ENCODE measurements at places on chromosomes 7 and 10.

GRCh38 chr10:123096452-123096851 lies 39.3 kb upstream of the HMX3 start:
- no peak for DNase-seq

GRCh38 chr10:48762064-48763042 lies 77.7 kb downstream of the WDFY4 start:
- no peak for DNase-seq

DNA sequence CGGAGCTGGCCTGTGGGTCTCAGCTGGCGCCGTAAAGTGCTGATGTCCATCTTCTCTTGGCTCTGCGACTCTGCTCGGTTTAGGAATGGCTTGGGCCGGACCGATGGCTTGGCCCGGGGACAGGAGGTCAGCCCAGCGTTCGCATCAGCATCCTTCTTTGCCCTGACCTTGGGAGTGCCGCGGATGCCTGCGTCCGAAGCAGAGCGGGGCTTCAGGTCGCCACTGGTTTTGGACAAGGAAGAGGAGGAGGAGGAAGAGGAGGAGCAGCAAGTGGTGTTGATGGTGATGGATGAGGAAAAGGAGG lies 109.3 kb downstream of the NEURL1 start:
- DNase-seq, result no peak

DNA sequence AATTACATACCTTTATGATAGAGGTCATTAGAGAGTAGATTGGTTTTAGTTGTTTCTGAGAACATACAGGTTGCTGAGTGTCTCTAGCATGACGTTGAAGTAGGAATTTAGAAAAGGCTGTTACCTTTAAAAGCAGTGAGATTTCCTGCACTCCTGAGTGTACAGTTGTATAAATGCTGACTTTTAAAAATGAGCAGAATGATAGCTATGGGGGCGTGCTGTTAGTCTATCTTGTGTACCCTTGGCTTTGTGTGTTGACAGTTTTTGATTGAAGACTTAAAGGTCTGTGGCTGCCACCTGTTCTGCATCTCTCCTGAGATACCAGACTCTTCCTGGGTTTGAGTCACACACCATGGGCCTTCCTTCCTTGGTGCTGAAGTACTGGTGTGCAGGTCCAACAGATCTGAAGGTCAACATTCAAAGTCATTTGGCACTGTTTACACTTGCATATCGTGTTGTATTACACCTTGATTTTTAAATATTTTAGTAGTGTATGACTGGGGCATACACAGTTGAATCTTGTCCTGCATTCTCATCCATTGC lies 23.8 kb downstream of the DNAJB6 start:
- DNase-seq, result no peak

GRCh38 chr10:110017052-110017451 lies 9.3 kb downstream of the ADD3 start:
- DNase-seq, result no peak

DNA sequence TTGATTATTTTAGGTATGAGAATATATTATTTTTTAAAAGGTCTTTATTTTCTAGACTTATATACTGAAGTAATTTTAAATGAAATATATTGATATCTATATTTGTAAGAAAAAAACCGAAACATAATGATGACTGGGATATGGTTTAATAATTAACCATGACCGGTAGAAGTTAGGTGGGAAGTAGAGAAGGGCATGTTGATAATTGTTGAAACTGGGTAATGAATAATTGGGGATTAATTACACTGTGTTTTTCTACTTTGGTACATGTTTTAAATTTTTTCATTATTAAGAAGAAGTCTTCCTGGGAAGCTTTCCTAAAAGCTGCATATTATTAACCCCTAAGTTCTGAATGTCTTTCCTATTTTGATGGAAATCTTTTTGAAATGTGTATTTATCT lies 16.3 kb downstream of the TSPAN12 start:
- DNase-seq, result no peak

DNA sequence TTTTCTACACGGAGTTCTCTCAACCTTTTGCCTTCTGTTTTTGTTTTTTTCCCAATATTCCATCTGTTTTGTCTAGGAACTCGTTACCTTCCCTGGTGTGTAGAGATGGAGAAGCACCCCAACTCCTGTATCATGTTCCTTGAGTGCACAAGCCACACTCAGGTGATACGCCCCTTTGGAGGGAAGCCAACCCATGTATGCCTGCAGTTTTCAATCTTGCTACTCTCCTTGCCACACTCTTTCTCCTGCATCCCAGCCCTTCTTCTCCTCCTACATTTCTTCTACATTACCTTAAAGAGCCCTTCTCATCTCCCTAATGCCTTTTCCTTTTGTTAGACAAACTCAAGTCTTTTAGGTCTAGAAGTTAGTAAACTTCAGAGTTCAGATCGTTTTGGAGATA lies 10.2 kb upstream of the SP4 start:
- DNase-seq, result no peak

- DNase-seq, result no peak
Observed at GRCh38 chr10:58140054-58140453, 127.6 kb downstream of the IPMK start.

DNA sequence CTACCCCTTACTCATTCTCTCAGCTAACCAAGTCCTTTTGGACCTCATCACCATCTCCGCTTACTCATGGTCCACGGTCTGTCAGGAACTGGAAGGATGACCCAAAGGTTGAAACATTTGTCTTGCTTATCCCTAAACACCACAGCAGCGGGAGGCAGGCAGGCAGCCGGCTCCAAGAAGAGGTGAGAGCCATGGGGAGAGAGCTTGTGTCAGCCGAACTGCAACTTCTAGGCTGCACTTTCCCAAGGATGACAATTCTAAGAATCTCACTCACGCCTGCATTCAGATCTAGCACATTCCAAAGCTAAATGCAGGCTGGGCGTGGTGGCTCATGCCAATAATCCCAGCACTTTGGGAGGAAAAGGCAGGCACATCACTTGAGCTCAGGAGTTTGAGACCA lies 86.0 kb downstream of the SPDYE5 start:
- DNase-seq, result no peak

DNA sequence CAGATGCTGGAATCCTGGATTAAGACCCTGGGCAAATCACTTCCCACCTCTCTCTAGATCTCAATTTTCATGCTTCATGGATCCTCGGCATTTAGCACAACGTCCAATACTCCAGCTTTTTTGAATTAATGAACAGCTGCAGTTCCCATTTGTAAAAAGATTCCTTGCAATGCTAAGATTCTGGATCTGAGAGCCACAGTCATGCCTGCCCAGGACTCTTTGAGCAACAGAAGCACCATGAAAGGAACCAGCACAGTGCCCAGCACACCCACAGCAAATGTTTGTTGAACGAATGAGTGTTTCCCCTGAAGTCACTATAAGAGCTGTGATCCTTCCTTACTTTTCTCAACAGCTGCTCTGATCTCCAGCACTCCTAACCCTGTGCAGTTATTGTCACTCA lies 20.8 kb upstream of the DDIT4 start:
- DNase-seq, result no peak

DNA sequence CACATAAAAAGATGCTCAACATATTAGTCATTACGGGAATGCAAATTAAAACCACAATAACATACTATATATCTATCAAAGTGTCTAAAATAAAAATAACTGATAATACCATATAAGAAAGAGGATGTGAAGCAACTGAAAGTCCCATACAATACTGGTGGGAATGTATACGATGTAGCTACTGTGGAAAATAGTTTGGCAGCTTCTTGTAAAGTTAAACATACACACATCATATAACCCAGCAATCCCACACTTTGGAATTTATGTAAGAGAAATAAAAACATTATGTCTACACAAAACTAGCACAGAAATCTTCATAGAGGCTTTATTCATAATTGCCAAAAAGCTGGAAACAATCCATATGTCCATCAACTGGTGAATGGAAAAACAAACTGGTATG lies 10.5 kb upstream of the COMMD3 start:
- no peak for DNase-seq

- no peak for DNase-seq
Observed at GRCh38 chr7:9231630-9232121, 798.3 kb downstream of the NXPH1 start.

DNA sequence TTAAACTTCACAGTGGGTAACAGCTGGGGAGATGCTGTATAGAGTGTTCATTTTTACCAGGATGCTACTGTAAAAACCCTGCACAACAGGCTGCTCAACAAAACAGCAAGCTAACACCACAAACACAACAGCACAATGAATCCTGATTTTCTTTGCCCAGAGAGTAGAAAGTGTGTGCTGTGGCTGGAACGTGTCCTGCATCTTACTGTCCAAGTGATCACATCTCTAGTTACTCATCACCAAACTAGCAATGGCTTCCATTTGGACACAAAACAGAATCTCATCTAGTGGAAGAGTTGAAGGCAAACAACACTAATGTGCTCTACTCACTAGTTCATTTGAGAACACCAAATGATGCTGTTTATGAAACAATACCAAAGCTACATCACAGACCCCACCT lies 121.2 kb downstream of the SLC25A13 start:
- DNase-seq, result no peak

GRCh38 chr10:20768843-20769242 lies 128.3 kb downstream of the NEBL start:
- no peak for DNase-seq

DNA sequence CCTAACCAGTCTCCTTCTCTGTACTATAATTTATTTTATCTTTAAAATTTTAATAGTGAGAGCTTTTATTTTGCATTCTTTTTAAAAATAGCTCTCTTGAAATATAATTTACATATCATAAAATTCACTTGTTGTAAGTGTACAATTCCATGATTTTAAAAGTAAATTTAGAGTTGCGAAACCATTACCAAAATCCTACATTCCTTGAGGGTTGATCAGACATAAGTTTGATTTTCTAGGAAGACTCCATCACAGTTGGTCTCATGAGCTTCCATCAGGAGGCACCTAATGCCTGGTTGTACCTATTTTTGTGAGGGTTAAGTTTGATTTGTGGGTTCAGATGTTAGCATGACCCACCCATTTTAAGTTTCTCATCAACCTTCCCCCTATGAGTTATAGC lies 108.1 kb downstream of the BMPER start:
- DNase-seq, result no peak

DNA sequence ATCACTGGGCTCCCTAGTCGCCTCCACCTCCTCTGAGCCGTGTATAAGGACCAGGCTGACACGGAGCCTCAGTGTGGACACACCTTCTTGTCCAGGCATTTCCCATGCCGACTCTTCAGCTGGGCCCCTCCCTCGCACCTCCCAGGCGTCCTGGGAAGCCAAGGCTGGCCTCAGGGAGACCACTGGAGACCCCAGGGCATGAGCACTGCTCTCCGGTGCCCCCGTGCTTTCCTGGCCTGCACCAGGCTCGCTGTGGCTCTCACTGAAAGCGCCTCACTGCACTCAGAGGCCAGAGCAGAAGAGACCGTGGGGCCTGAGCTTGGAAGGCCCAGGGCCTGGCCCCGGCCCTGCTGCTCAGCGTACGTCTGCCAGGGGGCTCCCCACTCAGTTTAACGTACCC lies 31.4 kb downstream of the LRRC27 start:
- DNase-seq, result no peak

DNA sequence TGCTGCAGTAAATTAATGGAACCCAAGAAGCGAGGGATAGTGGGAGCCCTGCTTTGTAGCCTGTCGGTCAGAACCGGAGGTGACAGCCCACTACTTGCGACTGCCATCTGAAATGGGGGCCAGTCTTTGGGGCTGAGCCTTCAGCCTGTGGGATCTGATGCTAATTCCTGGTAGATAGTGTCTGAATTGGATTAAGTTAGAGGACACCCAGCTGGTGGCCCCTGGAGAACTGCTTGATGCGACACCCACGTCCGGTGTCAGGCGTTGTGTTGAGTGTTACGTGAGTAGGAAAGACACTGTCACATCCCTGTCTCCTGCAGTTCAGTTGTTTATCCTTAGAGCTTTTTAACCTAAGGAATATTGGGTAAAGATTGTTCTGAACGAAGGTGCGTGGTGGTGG lies 5.0 kb downstream of the EIF3B start:
- no peak for DNase-seq

DNA sequence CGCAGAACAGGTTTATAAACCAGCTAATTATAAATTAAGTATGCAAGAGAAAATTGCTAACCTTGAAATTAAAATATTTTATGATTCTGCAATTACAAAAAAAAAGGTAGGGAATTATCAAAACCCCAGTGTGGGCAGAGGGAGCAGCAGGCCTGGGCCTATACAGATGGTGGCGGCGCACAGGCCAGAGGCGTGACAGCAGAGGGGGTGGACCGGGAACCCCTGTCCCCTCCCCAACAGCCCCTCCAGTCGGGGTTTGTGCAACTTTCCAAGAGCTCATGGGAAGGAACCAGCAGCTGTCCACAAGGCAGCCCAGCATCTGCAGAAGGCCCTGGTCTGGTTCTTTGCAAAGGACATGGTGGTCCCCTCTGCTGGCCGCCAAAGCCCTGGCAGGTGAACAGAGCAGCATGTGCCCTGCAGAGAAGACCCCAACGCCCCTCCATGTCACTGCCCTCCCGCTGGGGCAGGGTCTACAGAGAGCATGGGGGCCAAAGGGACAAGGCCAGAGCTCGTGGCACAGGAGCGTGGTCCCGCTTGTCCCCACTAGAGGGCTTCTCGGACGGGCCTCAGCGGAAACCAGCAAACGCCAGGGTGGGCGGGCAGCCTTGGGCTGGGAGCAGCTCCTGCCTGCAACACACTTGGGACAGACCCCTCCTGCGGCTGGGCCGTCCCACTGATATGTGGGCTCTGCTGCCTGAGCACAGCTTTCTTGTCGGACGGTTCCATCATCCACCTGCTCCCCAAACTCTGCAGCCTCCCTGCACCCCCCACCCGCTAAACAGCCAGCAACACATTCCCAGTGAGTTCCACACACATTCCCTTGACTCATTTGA lies 75.1 kb downstream of the EBF3 start:
- DNase-seq, result no peak

GRCh38 chr10:18264466-18265050 lies 124.3 kb downstream of the CACNB2 start:
- DNase-seq, result no peak

DNA sequence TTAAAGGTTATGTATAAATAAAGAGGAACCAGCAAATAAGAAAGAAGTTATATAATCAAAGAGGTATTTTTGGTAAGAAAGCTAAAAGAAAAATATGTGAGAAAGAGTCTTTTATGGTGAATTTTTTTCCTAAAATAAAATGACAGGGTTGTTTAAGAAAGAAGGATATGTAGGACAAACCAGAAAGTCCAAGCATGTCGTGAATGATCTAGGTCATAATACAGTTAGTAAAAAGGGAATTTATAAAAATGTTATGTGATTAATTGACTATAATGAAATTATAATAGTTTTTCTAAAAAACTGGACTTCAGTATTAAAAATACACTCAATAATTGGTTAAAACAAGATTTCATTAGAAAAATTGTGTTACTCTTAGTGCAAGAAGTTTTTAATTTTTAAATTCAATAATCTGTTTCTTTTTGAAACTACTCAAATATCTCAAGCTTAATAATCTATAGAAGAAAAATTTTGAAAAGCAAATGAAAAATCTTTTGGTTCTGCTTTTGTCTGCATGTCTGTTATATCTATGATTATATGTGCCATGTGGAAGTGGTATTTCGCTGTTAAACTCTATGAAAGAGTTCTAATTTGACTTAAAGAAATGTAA lies 23.3 kb downstream of the AVL9 start:
- DNase-seq, result no peak

- DNase-seq, result no peak
Observed at GRCh38 chr7:92259610-92260247, 14.0 kb downstream of the ANKIB1 start.
